Activated CD4-positive, alpha-beta memory T cell treated with anti-CD3 and anti-CD28 coated beads for 36 hours (primary cell): ENCODE measurements at places on chromosomes 4 and X.

GRCh38 chr4:93751411-93751810, 77.1 kb upstream of the ATOH1 start:
- DNase-seq, result no peak
- no peaks in the 10 kb centered on the region for H3K4me1 ChIP-seq
- no peak overlapping the region for H3K4me3 ChIP-seq
- no peaks in the 10 kb centered on the region for H3K36me3 ChIP-seq

GRCh38 chrX:117987373-117987772, 129.2 kb downstream of the KLHL13 start:
- DNase-seq, result no peak
- no peak overlapping the region for H3K4me3 ChIP-seq
- no peaks in the 10 kb centered on the region for H3K36me3 ChIP-seq
- H3K4me1 ChIP-seq, result no peaks in the 10 kb centered on the region

DNA sequence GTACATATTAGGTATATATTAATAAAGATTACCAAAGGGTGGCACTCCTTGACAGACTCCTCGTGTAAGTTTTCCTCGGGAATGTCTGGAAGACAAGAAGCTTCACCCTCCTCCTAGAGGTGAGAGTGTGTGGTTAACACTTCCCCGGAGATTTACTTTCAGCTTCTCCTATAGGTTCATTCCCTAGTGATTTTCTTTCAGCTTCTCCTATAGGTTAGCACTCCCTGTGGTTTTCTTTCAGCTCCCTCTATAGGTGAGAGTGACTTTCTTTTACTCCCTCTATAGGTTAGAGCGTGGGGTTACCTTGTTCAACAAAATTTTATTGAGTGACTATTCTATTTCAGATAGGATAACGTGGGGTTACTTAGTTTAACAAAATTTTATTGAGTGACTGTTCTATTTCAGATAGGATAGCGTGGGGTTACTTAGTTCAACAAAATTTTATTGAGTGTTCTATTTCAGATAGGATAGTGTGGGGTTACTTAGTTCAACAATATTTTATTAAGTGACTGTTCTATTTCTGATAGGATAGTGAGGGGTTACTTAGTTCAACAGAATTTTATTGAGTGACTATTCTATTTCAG, 106.0 kb upstream of the PLAC1 start:
- no peaks in the 10 kb centered on the region for H3K27me3 ChIP-seq
- no peak for DNase-seq
- no peak overlapping the region for H3K27ac ChIP-seq
- H3K4me3 ChIP-seq, result no peak overlapping the region
- peaks cover 3% of the 10 kb centered on the region for H3K36me3 ChIP-seq
- no peaks in the 10 kb centered on the region for H3K4me1 ChIP-seq

DNA sequence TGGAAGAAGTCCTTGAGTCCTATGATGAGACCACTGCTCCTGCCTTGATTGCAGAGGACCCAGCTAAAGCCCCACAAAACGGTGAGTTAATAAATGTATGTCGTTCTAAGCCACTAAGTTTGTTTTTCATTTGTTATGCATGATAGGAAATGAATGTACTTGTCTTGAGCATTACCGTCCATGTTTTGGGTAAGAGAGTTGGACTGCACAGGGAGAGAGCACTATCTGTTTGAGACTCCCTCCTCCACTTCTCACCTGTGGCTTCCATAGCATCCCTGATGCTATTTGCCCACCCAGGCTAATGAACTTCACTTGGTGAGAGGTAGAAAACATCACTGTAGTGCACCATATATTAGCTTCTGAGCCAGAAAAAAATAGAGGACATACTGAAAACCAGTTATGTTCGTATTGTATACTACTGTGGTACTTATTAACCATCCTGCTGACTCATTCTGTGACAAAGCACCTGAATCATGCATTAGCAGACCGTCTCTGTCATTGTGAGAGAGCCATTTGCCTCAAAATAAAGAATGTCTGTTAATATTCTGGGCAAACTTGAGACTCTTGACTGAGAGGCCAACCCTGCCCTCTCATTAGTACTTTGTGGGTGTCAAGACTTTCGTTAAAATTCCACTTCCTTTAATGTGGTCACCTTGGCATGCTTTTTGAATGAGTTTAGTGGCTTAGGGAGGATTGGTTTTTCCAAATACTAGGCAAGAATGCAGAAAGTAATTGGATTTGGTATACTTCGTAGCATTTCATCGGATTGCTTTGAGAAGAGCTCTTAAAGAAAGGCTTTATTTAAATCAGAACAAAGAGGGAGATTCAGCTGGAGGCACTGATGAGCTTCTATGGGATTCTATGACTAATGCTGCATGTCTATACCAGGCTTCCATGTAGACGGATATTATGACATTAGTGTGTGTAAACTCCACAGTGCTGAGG, 99.3 kb upstream of the GRPR start:
- DNase-seq, result no peak
- no peak overlapping the region for H3K27ac ChIP-seq
- peaks cover 12% of the 10 kb centered on the region for H3K4me1 ChIP-seq
- H3K4me3 ChIP-seq, result no peak overlapping the region
- no peaks in the 10 kb centered on the region for H3K27me3 ChIP-seq

DNA sequence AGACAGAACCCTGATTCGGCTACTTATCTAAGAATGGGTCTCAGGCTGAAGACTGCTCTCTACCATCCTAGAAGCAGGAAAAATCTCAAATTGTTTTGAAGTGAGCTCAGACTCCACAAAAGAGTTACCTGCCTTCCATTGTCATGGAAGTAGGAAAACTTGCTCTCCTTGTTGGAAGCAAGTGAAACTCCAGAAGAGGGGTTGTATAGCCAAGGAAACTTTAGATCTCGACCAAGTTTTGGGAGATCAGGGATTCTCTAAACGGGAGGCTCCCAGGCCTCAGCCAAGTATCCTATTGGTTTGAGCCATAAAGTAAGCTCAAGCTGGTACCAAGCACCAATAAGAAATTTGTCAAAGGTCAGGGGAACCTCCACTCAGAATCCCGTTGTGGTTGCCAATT, 9.2 kb upstream of the FHDC1 start:
- no peak for DNase-seq
- no peak overlapping the region for H3K4me3 ChIP-seq
- no peaks in the 10 kb centered on the region for H3K27me3 ChIP-seq
- H3K4me1 ChIP-seq, result no peaks in the 10 kb centered on the region

GRCh38 chr4:138978600-138978999, 37.0 kb upstream of the NOCT start:
- H3K36me3 ChIP-seq, result no peaks in the 10 kb centered on the region
- H3K4me3 ChIP-seq, result no peak overlapping the region
- H3K27me3 ChIP-seq, result peaks cover 1% of the 10 kb centered on the region
- DNase-seq, result no peak
